ENCODE measurements at places on chromosomes 11 and 22. TPM values are rescaled to one million over a fixed set of nuclear protein-coding genes. Genes with fewer than 3 reads are reported as not detected.

GRCh38 chr11:41225856-41226633, 233.4 kb downstream of the LRRC4C start:
- DNase-seq = no peak

DNA sequence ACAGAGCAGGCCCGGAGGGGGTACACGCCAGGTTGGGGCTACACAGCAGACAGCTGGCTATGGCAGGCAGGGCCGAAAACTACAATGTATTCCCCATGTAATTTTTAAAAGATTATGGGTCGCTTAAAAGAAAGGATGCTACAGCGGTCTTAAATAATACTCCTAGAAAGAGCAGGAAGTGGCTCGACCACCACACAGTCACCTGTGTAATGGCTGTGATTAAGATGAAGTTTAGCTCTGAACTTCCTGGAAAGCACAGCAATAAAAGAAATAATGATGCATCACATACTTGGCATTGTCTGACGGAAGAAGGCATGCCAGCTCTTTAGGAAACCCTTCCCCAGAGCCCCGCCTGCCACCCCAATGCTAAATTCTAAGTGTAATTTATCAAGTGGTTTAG, 32.6 kb downstream of the WNT11 start:
- DNase-seq = no peak

DNA sequence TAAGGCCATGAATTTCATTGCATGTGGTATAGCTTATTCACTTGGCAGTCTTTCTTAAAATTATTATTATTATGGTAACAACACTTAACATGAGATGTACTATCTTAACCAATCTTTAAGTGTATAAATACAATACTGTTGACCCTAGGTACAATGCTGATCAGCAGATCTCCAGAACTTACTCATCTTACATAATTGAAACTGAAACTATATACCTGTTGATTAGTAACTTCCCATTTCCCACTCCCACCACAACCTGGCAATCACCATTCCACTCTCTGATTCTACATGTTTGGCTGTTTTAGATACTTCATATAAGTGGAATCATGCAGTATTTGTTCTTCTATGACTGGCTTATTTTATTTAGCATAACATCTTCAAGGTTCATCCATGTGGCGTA, 150.2 kb upstream of the POU2AF2 start:
- no peak for DNase-seq

GRCh38 chr11:94796863-94797262, 28.7 kb downstream of the AMOTL1 start:
- DNase-seq = no peak

- DNase-seq = no peak
These were observed 42.8 kb downstream of the YAP1 start for GRCh38 chr11:102153082-102153481.

- peak; percentile 74 for DNase-seq
These were observed 15.2 kb downstream of the UFD1 start for GRCh38 chr22:19463491-19464469.

- no peak for DNase-seq
These were observed 25.8 kb downstream of the XRRA1 start for GRCh38 chr11:74923125-74923524.

- DNase-seq = no peak
These were observed 21.6 kb upstream of the SESN3 start for GRCh38 chr11:95252586-95252985.

- DNase-seq = no peak
These were observed 4.0 kb downstream of the CCDC90B start for GRCh38 chr11:83282084-83282716.

DNA sequence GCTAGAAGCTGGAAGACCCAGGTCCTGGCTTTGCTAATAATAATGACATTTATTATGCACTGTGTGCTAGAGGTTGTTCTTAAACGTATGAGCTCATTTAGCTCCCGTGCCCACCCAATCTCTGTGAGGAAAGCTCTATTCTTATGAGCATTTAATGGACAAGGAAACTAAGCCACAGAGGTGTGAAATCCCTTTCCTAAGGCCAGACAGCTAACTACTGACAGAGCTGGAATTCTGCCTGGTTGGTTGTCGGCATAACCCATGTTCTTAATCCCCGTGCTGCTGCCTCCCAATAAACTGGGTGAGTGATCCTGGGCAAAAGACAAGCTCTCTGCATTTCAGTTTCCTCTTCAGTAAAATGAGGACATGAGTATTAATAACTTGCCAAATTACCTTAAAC, 49.4 kb downstream of the SNX19 start:
- no peak for DNase-seq

DNA sequence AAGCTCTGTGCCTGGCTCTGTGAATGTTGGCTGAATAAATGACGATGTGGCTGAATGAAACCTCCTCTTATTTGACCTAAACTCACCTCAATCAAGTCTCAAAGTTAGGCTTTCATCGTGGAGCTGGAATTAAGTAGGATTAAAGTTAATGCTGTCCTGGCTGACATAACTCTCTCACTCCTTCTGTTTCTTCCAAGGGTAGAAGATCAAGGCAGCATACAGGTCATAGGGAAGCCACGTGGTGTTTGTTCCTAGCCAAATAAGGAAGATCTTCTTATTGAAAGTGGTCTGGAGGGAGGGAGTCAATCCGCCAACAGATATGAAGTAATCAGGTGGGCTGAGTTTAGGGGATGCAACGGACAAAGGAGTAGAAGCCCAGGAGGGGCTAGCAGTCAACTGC, 59.5 kb downstream of the TRIM29 start:
- no peak for DNase-seq

- no peak for DNase-seq
These were observed 60.5 kb upstream of the MMP13 start for GRCh38 chr11:103016031-103016430.

GRCh38 chr11:128420951-128421350, 166.4 kb downstream of the ETS1 start:
- no peak for DNase-seq

The OR51B2 gene
- not detected for total RNA-seq

The SEZ6L gene
- 0.11 TPM for total RNA-seq

The FAM180B gene
- not detected for total RNA-seq

The CDC45 gene
- total RNA-seq = 0.62 TPM

Data from Right ventricle myocardium superior (tissue), 1 donor.